ENCODE measurements at places on chromosomes 3 and 15. TPM values are rescaled to one million over a fixed set of nuclear protein-coding genes. Genes with fewer than 3 reads are reported as not detected.

The MB21D2 gene
- 9.8 TPM for total RNA-seq

The UBAP1L gene
- 0.40 TPM for total RNA-seq

The FOXP1 gene
- 48.2 TPM for total RNA-seq

The OSTN gene
- total RNA-seq: not detected

The SYNPR gene
- not detected for total RNA-seq

The EFCAB12 gene
- under 0.01 TPM for total RNA-seq

The DUOX2 gene
- not detected for total RNA-seq

The IL16 gene
- 0.20 TPM for total RNA-seq

The SSR3 gene
- 335 TPM for total RNA-seq

The SLC28A2 gene
- total RNA-seq: not detected

The KCNAB1 gene
- 0.40 TPM for total RNA-seq

The STRIT1 gene
- total RNA-seq: not detected

The BLM gene
- 9.0 TPM for total RNA-seq

The MSL2 gene
- 10.0 TPM for total RNA-seq

The GPR62 gene
- 0.07 TPM for total RNA-seq

The GXYLT2 gene
- 0.40 TPM for total RNA-seq

The MAGEL2 gene
- total RNA-seq: under 0.01 TPM

The LINGO1 gene
- total RNA-seq: 0.04 TPM

The PRSS50 gene
- not detected for total RNA-seq

The SLC9A9 gene
- total RNA-seq: 2.3 TPM

The KLHL40 gene
- total RNA-seq: not detected

The ARHGAP11A gene
- 35.9 TPM for total RNA-seq

The RAD51 gene
- 9.2 TPM for total RNA-seq

The TM6SF1 gene
- 46.6 TPM for total RNA-seq

The DAZL gene
- total RNA-seq: not detected

The FBXL22 gene
- total RNA-seq: 0.11 TPM

The RPSA gene
- total RNA-seq: 1,160 TPM

The SOX14 gene
- not detected for total RNA-seq

The HTR3C gene
- total RNA-seq: not detected

The ERICH6 gene
- not detected for total RNA-seq

The GOLGA6L7 gene
- not detected for total RNA-seq

The ITIH1 gene
- total RNA-seq: not detected

The PROS1 gene
- total RNA-seq: 11.2 TPM

The WNT7A gene
- total RNA-seq: not detected

The ARNT2 gene
- total RNA-seq: under 0.01 TPM

The TJP1 gene
- total RNA-seq: 66.9 TPM

The FANCD2OS gene
- not detected for total RNA-seq

The PLIN1 gene
- total RNA-seq: 0.07 TPM

The CRABP1 gene
- not detected for total RNA-seq

The SEMA3G gene
- 6.4 TPM for total RNA-seq

The ARPIN gene
- total RNA-seq: 13.0 TPM

The PCOLCE2 gene
- 12.1 TPM for total RNA-seq

The GOLGA6B gene
- total RNA-seq: not detected

The HIGD2B gene
- 0.07 TPM for total RNA-seq

The NR1I2 gene
- total RNA-seq: not detected

The CCR8 gene
- not detected for total RNA-seq

The THSD4 gene
- total RNA-seq: 35.2 TPM

The PTPN9 gene
- total RNA-seq: 21.3 TPM

The ATP13A4 gene
- 0.07 TPM for total RNA-seq

The ADAMTSL3 gene
- not detected for total RNA-seq

All from pulmonary artery endothelial cell (primary cell).